A549 treated with CpdA at 1 μM for 4 hours (cell line): ENCODE measurements at places on chromosomes 13 and 19. TPM values are rescaled to one million over a fixed set of nuclear protein-coding genes. Genes with fewer than 3 reads are reported as not detected.

The SMIM17 gene
- total RNA-seq, result 0.05 TPM in 1 of 5 replicates, not detected in the others

The CEBPA gene
- 4.8 to 8.9 TPM (median 7.5 TPM) in 5 replicates for total RNA-seq

The CBY2 gene
- 0.03 TPM in 1 of 5 replicates, not detected in the others for total RNA-seq

The OPA3 gene
- total RNA-seq, result 11.5 to 17.3 TPM (median 17.0 TPM) in 5 replicates

The C13orf42 gene
- total RNA-seq, result not detected in 5 replicates

The WDR83 gene
- 7.6 to 13.8 TPM (median 10.8 TPM) in 5 replicates for total RNA-seq

The CYP4F2 gene
- total RNA-seq, result 0.07 to 0.49 TPM (median 0.21 TPM) in 4 of 5 replicates, not detected in the other

The PPP1R13L gene
- 22.3 to 33.2 TPM (median 26.9 TPM) in 5 replicates for total RNA-seq
